Stimulated activated CD8-positive, alpha-beta memory T cell treated with anti-CD3 and anti-CD28 coated beads, Interleukin-15, amount 100 ng/mL, for 4 hours (primary cell): ENCODE measurements at places on chromosomes 3 and 15.

DNA sequence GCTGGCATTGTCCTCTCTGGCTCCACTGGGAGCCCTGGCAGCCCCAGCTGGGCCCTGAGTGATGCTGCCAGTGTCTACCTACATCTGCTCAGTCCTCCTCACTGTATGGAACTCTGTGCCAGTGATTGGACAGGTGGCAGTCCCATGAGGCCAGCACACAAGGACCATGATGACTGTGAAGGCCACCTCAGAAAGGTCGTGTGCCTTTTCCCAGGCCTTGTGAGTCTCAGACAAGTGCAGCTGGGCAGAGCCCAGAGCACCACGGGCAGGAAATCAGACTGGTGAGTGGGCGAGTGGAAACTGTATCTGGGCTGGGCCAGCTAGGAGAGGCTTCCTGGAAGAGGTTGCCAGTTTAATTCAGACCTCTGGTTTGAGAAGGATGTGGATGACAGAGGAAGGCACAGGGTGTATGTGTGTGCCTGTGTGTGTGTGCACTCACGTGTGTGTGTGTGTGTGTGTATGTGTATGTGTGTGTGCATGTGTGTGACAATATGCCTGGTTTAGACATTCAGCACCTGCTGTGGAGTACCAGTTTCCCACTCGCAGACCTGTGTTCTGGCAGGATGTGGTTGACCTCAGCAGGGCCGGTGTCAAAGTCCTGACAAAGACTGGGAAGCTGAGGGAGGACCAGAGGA, 7.0 kb downstream of the MAPKAPK3 start:
- DNase-seq, result no peak

DNA sequence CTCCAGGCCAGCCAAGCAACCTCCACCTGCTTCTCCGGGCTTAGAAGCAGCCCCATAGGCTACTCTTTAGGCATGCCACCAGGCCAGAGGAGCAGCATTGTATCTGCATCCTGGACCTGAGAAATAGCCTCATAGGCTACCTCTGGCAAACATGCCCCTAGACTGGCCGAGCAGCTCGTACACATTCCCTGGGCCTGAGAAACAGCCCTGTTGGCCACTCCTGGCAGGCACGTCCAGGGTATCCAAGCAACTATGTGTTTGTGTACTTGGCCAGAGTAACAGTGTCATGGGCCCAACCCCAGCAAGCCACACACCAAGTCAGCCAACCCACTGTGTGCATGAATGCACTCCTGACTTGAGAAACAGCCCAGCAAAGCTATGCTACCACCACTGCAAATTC, 498.7 kb upstream of the CDIN1 start:
- no peak for DNase-seq

GRCh38 chr3:54783611-54784010, 144.2 kb downstream of the LRTM1 start:
- no peak for DNase-seq

- DNase-seq, result no peak
These were observed 1.2 kb upstream of the ABHD17C start for GRCh38 chr15:80693682-80694610.

DNA sequence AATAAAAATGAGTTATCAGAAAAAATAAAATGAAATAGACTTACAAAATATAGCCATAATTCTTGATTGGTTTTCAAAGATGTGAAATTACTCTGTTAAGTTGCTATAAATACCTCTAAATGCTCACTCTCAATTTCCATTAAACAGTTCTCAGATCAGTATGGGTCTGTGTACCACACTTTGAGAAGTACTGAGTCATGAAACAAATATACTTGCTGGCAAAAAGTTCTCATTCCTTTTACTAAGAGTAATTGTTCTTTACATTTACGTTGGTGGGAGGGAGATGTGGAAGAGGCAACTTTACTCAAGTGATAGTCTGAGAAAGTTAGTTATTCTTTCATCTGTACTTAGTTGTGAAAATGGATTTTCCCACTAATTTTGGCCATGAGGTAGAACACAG, 96.3 kb downstream of the ZNF385D start:
- no peak for DNase-seq

DNA sequence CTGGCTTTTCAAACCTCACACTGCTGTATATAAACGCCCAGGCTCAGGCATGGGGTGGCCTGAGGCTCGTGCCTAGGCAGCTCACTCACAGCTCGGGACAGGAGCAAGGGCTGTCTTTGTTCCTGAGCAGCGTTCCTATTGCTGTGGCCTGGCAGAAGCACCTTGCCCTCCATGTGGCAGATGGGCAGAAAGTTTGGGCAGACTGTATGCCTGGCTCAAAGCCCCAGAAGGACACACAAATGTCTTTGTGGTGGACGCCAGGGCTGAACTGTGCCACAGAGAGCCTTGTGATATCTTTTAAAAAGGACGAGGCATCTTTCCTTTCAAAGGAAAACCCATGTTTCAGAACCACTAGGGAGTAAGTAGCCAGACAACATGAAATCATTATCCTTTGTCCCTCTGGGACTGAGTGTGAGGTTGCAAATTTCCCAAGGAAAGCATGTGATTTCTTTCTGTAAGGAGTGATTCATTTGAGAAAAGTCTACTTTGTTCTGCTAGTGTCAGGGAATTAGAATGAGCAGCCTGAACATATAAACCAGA, 29.3 kb upstream of the UBE2E1 start:
- DNase-seq, result no peak

DNA sequence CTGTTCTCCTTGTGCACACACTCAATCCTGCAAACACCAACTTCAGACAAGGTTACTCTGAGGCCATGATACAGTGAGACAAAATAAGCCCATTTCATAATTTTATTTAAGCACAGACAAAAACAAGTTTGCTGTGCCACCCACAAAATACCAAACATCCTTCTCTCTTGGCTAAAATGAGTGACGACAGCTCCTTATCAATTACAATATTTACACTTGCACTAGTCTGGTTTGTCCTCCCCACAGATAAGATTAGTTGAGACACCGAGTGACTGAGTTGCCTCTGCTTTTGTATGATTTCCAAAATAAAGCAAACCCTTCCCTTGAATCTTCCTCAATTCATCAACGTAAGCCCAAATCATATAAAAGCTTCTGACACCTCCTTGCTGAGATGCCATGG, 233.5 kb upstream of the ATP10A start:
- DNase-seq, result no peak

DNA sequence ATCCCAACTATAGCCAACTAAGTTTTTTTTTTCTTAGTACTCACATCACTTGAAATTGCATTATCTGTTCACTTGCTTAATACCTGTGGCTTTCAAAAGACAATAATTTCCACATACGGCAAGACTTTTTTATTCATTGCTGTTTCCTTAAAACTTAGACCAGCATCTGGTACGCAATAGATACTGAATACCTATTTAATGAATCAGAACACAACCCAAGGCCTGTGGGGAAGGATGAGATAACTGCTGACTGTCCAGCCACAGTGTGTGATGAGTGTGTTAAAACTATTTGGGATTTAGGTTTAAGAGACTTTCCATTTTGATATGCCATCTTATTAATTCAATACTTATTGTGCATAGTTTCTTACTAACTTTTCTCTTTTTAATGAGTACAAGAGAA, 988.7 kb downstream of the NTRK3 start:
- no peak for DNase-seq

DNA sequence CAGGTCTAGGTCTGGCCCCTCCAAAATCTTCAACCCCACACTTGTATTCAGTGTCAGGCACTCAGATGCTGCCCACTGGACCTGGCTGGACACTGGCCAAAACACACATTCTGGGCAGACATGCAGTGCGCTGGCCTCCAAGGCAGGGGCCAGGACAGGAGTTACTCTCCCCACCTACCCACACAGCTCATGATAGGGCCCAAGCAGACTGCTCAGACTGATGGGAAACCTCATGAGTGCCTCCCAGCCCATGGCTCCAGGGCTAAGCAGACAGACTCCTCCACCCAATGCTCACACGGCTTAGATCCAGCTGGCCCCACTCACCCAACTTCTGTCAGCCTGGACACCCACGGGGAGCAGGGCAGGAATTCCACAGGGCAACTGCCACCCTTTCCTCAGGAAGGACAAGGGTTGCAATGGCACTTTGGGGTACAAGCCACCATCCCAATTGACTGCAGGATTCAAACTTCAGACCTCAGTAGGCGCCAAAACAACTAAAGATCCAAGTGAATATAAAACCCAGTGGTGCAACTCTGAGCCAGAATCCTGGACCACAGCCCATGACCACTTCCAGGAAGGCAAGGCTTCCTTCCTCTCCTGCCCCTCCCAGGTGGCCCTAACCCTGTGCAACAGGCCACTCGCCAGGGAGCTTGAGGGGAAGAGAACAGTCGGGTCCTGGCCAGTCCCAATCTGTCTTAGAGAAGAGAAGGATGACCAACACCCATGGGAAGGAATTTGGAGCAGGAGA, 1.4 kb downstream of the LTF start:
- no peak for DNase-seq

DNA sequence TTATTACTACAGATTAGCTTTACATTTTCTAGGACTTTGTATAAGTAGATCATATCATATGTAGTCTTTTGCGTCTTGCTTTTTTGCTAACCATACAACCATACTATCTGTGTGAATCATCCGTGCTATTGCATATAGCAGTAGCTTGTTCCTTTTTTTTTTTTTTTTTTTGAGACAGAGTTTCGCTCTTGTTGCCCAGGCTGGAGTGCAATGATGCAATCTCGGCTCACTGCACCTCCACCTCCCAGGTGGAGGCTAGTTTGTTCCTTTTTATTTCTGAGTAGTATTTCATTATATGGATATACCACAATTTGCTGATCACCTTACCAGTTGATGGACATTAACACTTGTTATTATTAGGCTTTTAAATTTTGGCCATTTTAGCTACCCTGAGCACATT, 54.5 kb upstream of the TBL1XR1 start:
- DNase-seq, result no peak

DNA sequence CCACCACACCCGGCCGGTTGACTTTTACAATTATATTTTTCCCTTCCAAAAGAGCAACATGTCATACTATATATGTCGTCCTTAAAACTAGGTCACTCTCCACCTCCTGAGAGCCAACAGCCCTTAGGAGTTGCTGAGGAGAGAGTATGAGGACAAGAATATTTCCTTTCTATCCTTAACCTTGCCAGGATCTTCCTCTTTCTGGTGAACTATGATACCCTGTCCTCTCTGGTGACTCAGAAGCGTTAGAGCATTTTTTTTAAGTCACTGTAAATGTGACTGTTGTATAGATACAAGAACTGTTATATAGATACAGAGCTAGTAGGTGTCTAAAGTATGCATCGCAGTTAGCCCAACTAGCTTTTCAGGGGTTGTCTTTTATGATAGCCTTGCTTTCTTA, 33.7 kb upstream of the MTHFS start:
- no peak for DNase-seq
